Uterus (tissue), 4 donors: ENCODE measurements at places on chromosomes 3 and 15.

DNA sequence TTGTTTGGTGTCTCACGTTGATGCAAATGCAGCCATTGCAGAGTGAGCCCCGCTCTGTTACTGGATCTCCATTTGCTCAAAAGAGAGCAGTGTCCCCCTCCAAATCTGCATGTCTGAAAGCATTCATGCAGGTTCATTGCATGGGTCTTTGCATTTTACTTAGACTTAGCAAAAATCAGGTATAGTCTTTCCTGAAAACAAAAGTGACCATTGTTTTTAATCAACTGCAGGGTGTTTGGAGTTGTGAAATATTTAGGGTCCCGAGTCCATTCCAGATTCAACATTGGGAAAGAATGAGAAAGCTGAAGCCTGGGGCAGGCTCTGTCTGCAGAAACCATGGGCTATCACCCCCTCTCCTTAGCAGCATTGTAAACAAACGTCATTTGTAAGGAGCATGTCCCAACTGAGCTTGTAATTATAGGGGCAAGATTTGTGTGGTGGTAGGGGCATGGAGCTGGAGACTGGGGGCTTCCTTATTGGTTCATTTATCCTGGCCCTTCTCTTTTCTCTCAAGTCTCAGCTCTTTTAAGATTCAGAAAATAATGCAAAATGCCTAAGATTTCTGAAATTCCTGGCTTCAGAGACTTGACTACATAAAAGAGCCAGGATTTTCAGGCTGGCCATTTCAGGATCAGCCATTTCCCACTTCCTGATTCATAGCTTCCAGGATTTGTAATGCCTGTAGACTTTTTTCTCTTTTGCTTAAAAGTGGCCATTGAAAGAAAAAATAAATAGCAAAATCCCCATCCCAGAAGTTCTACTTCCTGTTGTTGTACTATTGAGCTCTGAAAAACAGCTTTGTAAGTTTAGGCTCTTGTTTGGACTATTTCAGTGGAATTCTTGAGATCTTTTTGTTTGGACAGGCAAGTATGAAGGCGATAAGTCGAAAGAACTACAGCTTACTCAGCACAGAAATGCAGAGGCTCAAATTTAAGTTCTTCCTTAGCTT, 23.0 kb downstream of the IGF1R start:
- no peak for DNase-seq

DNA sequence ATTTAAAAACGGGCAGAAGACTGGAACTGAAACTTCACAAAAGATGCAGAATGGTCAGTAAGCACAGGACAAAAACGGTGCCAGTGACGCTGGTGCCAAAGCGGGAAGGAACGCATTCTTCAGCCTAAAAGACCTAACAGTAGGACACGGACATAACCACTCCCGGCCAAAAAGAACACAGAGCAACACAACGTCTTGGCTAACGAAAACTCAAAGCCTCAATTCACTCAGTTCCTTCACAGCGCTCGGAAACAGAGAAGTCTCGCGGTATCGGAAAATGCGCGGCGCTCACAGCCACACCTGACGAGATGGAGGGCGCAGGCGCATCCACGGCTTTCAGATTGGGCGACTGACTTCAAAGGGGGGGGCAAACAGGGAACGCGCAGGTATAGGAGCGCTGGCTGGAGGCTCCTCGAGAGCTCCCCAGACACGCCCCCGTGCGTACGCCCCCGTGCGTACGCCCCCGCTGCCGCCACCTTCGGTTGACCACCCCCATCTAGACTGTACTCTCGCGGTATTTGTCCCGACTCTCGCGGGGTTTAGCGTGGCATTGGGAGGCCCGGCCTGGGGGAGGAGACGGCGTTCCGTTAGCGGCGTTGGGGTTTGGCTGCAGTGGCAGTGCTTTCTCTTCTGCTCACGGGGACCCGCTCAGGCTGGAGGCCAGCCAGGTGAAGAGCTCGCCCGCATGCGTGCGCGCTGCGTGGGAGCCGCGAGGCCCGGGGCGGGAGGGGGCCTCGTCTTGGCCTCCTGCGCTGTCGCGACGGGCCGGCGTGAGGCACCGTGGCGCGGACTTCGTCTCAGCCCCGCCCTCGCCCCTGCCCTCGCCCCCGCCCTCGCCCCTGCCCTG, at the start of gene NKTR:
NKTR (plus strand) TSS at position 576 of the 847 bp plus-strand sequence. CDS start 321 bp downstream, outside the sequence.
- DNase-seq: peak; percentile 97

DNA sequence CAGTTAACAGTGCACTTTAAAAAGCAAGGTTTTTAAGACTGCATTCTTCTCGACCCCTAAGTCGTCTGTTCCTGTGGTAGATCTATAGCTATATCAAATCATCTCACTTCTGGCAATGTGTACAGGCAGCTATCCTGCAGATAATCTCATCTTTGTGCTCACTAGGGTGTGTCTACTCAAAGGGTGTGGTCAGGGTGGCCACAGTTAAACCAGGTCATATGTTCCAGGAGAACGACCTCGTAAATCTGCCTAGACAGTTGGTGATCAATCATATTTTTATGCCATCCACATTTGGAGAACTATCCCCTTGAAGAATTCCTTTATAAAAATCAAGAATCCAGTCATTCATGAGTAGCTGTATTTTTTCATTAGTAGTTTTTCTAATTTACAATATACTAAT, 3.0 kb downstream of the VEPH1 start:
- DNase-seq: no peak

GRCh38 chr3:194582196-194582905, 50.9 kb downstream of the TMEM44 start:
- DNase-seq: no peak

GRCh38 chr15:43538091-43538490, 20.7 kb downstream of the MAP1A start:
- DNase-seq: no peak

- no peak for DNase-seq
Observed at GRCh38 chr3:113234688-113235260, 23.4 kb downstream of the BOC start.
